Endothelial cell (in vitro differentiated cells): ENCODE measurements at places on chromosomes 2 and 18.

GRCh38 chr2:10777842-10778723, 34.5 kb downstream of the PDIA6 start:
- DNase-seq: no peak

DNA sequence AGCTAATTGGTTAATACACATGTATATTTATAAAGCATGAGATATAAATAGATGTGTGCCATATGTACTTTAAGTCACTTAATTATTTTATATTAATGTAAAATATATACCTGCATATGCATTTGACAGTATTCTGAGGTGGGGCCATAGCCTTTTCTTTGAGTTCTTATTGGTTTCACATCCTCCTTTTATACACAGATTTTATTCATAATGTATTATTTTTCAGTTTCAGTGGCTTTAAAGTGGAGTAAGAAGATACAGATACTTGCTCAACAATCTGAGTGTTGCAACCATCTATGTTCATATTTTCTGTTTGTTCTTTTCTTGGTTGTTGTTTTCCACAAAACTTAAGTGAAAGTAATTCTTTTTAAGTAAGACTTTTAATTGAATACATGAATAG, 436.5 kb downstream of the RND3 start:
- no peak for DNase-seq

GRCh38 chr2:239365782-239366435, 34.9 kb downstream of the HDAC4 start:
- no peak for DNase-seq

GRCh38 chr2:216159144-216159543, 50.0 kb downstream of the XRCC5 start:
- DNase-seq: no peak

- no peak for DNase-seq
These were observed 167.1 kb upstream of the DOK6 start for GRCh38 chr18:69233465-69234054.

DNA sequence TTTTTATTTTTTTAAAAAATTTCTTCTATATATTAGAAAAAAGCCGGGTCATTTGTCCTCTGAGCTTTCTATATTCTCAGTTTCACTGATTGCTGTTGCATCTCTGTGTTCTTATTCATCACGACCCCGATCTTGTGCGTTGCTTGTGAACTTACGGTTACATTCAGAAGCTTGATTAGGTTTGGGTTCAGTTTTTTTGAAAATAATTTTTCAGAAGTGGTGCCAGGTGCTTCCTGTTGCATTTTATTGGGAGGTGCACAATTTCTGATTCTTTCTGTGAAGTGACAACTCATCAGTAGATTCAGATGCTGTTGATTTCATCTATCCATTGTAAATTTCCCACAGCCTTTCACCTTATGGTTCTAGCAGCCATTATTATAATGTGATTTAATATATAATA, 147.3 kb downstream of the INHBB start:
- no peak for DNase-seq

GRCh38 chr2:166314022-166314759, 61.6 kb downstream of the SCN9A start:
- DNase-seq: no peak

- DNase-seq: no peak
These were observed 213.3 kb downstream of the NAPG start for GRCh38 chr18:10739152-10739551.
